Breast epithelium (tissue), 4 donors: ENCODE measurements at places on chromosomes 11 and 22. TPM values are rescaled to one million over a fixed set of nuclear protein-coding genes. Genes with fewer than 3 reads are reported as not detected.

Gene EFEMP2
- total RNA-seq, result 57.0 TPM

Gene ALX4
- 5.2 TPM for total RNA-seq

Gene PKP3
- total RNA-seq, result 0.32 TPM

Gene HTR3B
- not detected for total RNA-seq

Gene KIAA1671
- 36.4 TPM for total RNA-seq

Gene NUCB2
- 69.1 TPM for total RNA-seq

Gene MMP1
- total RNA-seq, result not detected

Gene PMM1
- total RNA-seq, result 74.1 TPM

Gene OTOG
- not detected for total RNA-seq

Gene DKK3
- total RNA-seq, result 87.1 TPM

Gene CST6
- 0.59 TPM for total RNA-seq

Gene DDI1
- total RNA-seq, result not detected

Gene LYVE1
- 39.2 TPM for total RNA-seq

Gene SHISA8
- not detected for total RNA-seq

Gene P4HA3
- total RNA-seq, result 0.29 TPM

Gene BRSK2
- total RNA-seq, result 0.66 TPM

Gene CTSW
- total RNA-seq, result 4.0 TPM

Gene NAALADL1
- 15.5 TPM for total RNA-seq

Gene TBCEL
- total RNA-seq, result 31.8 TPM
